ENCODE measurements at places on chromosomes 4 and X. TPM values are rescaled to one million over a fixed set of nuclear protein-coding genes. Genes with fewer than 3 reads are reported as not detected.

ARHGAP36 gene
- total RNA-seq: 0.31 TPM

DUX4 gene
- not detected for total RNA-seq

AMTN gene
- total RNA-seq: not detected

NSG1 gene
- total RNA-seq: 220 TPM

CAMK2D gene
- total RNA-seq: 68.2 TPM
